ENCODE measurements at places on chromosomes 1 and 21.

DNA sequence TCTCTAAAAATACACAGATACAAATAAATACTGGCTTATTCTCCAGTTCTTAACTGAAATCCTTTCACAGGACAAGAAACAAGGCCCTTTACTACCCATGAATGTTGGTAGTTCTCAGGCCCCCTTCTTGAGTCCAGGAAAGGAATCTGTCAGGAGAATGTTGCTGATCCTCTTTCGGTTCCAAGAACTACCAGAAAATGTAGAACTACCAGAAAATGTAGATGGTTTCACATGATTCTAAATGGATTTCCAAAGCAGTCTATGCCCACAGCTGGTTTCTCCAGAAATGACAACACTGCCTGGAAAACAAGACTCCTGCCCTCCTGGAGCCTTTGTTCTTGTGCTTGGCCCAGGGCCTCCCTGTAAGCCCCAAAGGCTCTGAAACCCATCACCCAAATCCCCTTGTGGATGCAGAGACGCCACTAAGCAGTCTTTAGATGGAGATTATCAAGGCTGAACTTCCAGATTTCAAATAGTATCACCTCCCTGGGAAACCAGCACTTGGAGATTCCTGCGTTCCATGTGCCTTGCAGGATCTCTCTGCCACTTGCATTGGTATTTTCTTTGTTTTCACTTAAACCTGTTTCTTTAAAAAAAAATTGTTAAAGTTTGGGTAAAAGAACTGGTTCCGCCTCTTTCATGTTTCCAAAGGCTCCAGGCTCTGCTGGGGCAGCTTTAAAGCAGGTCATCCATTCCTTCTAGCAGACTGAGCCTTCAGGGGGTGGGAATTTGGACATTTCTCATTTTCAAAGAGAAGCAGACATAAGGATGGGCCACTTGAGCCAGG is 53.4 kb downstream of the MAN1C1 start:
- DNase-seq: no peak

DNA sequence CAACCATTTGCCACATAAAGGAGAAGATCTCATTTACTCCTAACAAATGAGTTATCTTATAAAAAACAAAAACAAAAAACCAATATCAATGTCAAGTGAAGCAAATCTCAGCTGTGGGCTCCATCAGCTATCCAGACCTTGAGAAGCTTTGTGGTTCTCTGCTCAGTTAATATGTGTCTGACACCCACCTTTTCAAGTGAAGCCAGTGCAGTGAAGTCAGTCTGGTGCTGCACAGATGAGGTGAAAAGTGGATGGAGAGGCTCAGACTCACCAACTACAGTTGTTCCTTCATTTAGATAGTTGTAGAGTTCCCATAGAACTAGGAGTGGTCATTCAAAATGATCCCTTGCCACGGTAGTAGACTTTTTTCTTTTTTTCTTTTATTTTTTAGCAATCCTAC is 106.8 kb downstream of the NTNG1 start:
- no peak for DNase-seq

GRCh38 chr1:910311-910880 is 13.3 kb upstream of the SAMD11 start:
- no peak for DNase-seq

GRCh38 chr1:27346357-27346756 is 4.5 kb downstream of the SYTL1 start:
- no peak for DNase-seq

DNA sequence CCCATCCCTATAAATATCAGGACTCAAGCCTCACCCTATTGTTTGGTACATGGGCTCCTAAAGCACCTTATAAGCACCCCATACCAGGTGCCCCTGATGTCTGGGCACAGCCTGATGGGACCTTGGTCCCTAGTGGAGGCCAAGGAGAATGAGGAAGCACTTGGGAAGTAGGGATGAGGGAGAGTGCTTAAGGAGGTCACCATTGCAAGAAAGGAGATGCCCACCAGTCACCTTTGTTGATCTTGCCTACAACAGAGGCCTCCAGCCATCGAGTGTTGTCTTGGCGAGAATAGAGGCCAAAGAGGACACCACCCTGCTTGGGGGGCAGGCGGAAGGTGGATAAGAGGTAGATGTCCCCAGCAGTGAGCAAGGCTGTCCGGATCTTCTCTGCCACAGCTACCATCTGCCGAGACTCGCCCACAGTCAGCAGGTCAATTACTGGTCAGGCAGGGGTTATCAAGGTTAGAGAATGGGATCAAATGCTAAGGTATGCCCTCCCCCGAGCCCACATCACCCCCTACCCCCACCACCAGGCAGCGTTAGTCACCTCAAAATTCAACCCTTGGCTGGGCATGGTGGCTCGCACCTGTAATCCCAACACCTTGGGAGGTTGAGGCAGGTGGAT is 1.6 kb downstream of the THBS3 start:
- DNase-seq: no peak

DNA sequence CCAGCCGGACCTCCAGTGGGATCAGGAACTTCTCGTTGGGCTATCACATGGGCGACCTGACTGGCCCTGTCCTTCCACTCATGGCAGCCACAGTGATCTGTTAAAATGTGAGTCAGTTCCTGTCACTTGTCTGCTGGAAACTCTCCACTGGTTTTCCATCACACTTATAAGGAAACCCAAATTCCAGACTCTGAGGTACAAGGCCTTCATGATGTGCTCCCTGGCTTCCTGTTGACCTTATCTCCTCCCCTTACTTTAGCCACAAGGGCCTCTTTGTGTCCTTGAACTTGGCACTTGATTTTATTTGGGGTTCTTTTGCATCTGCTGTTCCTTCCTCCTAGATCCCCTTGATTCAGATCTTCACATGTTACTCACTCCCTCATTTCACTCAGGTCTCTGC is 96.8 kb downstream of the TENT5C start:
- DNase-seq: no peak

DNA sequence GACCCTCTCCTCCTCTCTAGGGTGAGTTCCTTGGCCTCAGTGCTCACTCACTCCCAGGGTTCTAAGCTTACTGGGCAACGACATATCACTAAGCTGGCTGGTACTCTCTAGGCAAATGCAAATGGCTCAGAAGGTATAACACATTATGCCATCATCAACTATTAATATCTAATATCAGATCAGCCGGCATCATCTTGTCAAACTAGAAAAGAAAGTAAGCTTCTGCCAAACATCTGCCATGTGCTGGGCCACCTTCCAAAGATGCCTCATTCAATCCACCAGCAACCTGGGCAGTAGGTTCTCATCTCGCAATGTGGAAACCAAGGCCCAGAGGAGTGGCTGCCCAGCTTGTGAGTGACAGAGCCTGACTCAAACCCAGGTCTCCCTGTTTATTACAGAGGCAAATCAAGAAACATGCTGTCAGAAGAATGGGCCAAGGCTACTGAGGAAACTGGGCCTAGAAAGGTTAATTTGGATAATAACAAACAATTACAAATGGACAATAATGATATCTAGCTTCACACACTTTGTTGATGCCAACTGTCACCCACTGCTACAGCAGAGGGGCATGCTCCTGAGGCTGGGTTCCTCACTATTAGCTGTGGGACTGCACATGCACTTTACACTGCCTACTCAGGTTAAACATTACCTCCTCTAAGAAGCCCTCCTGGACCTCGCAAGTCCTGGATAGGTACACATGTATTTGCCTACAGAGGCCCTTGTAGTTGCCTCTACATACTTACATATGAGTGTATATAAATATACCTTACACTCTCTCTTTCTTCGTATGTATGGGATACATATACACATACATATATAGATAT is 183.3 kb upstream of the JUN start:
- no peak for DNase-seq

DNA sequence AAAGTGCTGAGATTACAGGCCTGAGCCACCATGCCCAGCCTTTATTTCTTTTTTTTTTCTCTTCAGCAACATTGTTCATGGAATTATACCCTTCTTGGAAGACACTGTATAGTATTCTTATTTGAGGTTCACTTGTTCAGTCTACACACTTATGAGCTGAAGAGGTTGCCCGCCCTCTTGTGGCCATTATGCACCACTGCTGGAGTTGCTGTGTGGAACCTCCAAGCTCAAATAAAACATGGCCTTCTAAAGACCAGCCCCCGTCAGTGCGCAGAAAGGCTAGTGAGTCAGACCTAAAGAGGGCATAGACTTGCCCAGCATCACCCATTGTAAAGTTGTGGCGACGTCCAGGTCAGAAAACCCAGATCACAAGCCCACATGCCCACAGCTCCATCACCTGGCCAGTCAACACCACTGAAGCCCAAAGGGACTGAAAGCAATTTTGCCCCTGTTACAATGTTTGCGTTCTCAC is 20.4 kb downstream of the LURAP1 start:
- peak; percentile 69 for DNase-seq

Measured in NCI-H510A (cell line).